Activated naive CD4-positive, alpha-beta T cell (primary cell): ENCODE measurements at places on chromosomes 16 and 17.
A peak's percentile ranks its signal among the peaks of the same experiment; 100 is the strongest.

DNA sequence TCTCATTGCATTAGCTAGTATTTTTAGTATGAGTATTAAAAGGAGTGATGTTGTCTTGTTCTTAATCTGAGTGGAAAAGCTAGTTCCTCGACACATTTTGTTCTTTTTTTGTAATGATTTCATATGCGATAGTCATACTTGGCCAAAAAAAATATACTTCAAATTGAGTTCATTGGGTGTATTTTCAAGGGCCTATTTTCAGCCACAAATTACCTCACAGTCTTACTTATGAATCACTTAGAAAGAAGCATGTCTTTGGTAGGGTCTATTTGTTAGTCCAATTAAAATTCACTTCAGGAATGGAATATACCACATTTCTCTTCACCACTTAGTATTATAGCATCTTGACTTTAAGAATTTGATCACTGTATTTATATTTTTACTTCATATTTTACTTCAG, 337.2 kb downstream of the CDH11 start:
- DNase-seq: no peak

DNA sequence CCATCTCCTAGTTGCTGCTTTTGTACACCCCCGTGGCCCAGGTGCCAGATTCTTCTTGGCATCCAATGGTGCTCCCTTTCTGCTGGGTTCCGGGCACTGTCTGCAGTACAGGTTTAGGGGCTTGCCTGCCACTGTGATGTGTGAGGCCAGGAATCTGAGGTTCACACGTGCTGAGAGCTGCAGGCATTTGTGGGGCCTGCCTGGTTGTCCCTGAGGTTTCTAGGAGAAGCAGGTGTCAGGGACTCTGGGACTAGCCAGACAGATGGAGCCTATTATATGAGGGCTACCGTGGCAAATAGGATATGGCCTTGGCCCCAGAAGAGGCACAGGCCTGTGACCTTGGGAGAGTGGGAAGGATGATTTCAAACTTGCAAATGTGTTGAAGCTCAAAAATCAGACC, 29.3 kb downstream of the NDEL1 start:
- no peak for DNase-seq

- DNase-seq: no peak
Observed at GRCh38 chr16:82580298-82580890, 46.4 kb upstream of the CDH13 start.

DNA sequence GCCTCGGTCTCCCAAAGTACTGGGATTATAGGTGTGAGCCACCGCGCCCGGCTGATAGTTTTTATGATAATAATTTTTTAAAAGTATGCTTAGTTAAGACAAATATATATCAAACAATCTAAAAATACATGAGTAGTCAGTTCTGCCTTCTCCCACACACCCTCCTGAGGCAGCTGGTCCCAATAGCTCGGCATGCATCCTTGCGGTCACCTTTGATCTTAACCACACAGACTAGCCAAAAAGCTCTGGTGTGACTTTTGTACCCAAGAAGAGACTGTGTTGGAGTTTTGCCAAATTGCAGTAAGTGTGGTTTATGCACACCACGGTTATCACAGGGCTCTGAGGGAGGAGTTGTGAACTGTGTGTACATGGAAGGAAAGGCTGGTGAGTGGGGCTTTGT, 25.6 kb downstream of the ATP6V0A1 start:
- no peak for DNase-seq

GRCh38 chr17:76239538-76240274, 587 bp downstream of the RNF157 start:
- no peak for DNase-seq

DNA sequence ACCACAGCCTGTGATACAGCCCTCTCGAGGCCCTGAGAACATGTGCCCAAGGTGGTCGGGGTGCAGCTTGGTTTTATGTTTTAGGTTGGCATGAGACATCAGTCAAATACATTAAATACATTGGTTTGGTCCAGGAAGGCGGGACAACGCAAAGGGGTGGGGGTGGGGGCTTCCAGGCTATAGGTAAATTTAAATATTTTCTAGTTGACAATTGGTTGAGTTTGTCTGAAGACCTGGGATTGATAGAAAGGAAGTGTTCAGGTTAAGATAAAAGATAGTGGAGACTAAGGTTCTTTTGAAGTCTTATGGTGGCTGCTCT, 1.2 kb upstream of the ZKSCAN2 start:
- DNase-seq: no peak

- DNase-seq: no peak
Observed at GRCh38 chr16:51524555-51525373, 373.7 kb upstream of the SALL1 start.

DNA sequence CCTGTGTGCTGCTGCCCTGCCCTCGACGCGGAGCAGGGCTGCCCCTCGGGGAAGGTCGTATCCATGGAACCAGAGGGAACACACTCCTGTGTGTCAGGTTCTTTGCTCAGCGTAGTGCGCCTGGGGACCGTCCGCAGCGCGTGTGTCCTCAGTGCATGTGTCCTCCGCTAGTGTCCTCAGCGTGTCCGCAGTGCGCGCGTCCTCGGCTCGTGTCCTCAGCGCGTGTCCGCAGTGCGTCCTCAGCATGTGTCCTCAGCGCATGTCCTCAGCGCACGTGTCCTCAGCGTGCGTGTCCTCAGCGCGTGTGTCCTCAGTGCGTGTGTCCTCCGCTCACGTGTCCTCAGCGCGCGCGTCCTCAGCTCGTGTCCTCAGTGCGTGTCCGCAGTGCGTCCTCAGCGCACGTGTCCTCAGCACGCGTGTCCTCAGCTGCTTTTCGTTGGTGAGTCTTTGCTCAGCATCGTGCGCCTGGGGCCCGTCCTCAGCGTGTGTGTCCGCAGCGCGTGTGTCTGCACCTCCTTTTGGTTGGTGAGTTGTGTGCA, 59.2 kb upstream of the ZNF750 start:
- DNase-seq: no peak

DNA sequence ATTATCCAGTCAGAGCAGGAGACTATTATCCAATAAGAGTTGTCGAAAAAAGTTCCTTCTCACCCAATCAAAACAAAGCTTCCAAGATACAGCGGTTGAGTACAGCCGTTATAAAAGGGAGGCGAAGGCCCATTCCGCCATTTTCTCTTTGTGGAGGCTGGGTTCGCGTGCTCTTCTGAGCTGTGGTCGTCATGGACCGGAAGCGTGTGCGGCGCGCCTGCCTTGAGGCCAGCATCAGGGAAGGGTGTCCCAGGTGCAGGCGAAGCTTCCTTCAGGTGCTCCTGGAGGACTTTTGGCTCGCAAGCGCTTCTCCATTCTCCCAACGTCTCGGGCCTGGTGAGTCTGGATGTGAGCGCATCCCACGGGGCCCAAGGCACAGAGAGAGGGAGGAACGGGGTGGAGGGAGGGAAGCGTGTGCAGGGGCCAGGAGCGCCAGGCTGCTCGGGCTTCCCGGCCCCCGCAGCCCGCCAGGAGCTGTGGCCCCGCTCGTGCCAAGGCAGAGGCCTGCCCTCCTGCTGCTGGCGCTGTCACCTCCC, 99.2 kb downstream of the GOSR1 start:
- no peak for DNase-seq

GRCh38 chr17:13939222-13939621, 130.1 kb upstream of the COX10 start:
- DNase-seq: no peak

DNA sequence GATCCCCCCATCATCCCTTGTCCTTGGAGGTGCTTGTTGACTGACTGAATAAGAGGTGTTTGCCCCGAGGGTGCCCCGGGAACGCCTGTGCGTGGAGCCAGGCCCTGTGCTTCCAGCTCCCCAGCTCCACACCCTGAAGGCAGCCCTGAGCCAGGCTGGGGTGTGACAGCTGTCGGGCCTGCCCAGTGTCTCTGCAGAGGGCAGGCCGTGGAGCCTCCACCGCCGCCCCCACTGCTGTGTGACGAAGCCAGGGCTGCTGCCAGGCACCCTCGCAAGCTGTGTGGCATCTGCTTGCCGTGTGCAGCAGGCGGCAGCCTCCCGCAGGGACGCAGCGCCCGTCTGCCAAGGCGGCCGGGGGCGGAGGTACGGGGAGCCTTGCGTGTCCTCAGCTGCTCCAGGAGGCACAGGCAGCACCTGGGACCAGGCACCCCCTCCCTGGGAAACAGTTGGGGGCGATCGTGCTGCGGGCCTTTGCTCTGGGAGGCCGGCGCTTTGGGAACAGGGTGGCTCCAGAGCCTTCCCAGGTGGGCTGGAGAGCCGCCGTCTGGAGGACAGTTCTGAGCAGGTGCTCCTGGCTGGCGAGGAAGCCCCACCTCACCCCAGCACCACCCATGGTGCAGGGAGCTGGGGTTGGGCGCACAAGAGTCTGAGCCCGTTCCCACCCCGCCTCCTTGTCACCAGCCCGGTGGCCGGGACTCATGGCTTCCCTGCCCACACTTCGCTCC, 26.6 kb downstream of the GSE1 start:
- no peak for DNase-seq

GRCh38 chr16:11273721-11274324, 394 bp upstream of the PRM3 start:
- no peak for DNase-seq

DNA sequence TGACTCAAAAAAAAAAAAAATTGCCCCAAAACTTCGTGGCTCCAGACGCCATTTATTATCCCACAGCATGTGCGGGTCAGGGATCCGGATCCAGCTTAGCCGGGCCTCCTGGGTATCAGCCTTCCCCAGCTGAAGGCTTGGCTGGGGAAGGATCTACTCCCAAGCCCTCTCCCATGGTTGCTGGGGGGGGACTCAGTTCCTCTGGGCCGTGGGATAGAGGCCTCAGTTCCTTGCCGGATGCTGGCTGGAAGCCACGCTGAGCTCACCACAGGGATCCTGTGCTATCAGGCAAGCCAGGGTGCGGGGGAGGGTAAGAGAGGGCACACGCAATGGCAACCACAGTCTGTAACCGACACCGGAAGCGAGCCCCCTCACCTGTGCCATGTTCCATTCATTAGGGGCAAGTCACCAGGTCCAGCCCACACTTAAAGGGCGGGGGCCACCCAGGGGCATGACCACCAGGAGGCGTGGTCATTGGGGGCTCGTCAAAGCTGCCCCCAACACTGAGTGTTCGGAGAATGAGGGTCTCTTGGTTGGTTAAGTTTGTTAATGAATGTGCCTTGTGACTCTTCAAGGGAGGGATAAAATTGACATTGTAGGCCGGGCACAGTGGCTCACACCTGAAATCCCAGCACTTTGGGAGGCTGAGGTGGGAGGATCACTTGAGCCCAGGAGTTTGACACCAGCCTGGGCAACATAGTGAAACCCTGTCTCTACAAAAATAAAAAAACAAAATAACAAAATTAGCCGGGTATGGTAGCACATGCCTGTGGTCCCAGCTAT, 210.0 kb upstream of the GSE1 start:
- DNase-seq: no peak

DNA sequence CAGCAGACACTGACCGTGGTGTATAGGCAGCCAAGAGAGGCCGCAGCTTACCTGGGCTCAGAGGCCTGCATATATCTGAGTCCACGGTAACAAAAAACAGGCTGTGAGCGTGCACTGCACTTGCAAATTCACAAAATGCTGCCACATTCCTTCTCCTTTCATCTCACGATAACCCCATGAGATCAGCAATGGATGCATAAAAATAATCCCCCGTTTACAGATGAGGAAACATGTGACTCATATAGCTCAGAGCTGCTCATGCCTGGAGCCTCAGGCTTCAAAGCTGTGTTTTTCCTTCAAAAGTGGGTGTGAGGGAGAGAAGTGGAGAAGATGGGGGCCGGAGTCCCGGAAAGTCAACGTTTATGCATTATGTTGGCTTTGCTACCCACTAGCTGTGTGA, 118.3 kb upstream of the FOXF1 start:
- no peak for DNase-seq

GRCh38 chr17:74814453-74814852, 38.3 kb upstream of the NAT9 start:
- no peak for DNase-seq

GRCh38 chr17:8124350-8125153, 646 bp upstream of the HES7 start:
- no peak for DNase-seq

GRCh38 chr17:55259684-55260111, 5.1 kb upstream of the HLF start:
- no peak for DNase-seq

DNA sequence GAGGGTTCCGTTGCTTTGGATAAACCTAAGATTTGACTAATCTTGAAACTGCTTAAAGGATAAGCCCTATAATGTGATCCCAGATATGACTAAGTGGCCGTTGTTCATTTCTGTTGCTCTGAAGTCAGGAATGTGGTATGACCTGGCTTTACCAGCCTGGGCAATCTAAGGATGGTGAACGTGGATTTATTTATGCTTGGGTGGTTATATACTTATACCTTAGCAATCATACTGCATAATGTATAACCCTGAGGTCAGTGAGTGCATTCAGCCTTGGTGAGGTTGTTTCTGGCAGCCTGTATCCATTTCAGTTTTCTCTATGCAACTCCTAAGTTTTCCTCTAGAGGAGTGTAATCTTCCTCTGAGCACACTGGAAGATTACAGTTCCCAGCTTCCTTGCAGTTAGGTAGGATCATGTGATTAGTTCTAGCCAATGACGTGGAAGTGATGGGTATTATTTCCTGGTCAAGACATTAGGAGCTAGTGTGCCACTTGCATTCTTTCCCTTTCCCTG, 41.9 kb downstream of the FTO start:
- no peak for DNase-seq

DNA sequence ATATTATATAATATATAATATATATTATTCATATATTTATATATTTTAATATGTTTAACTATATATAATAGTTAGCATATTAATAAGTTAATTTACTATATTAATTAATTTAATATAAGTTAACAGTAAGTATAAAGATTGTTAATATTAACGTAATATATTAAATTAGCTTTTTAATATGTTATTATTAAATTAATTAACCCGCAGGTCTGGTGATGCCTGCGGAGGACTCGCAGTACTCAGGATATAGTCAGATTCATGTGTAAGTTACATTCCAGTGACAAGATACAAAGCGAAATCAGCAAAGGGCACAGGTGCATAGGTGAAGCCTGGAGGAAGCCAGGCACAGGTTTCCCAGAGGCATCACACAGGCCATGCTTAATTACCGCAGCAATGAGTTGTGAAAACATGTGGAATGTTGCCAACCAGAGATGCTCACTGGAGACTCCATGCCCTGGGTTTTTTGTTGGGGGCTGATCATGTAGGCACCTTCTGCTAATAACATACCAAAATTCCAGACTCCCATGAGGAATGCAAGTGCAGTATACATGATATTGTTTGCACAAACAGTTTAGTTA, 130.4 kb upstream of the MPHOSPH6 start:
- no peak for DNase-seq

GRCh38 chr17:59311051-59311468, 20.4 kb upstream of the YPEL2 start:
- no peak for DNase-seq

DNA sequence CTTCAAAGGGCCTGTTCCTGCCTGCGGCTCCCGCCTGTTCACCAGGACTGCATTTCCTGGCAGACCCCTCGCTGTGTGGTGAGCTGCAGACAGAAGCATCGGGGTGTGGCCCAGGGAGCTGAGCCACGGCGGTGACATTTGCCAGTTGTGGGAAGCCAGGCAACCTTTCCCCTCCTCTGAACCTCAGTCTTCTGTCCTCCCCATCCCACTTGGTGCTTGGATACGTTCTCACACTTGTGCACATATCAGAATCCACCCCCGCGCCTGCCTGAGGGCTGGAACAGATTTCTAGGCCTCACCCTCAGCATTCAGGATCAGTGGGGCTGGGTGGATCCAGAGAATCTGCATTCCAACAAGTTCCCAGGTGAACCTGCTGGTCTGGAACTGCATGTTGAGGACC, 63.5 kb downstream of the CRISPLD2 start:
- no peak for DNase-seq

- peak; percentile 21 for DNase-seq
Observed at GRCh38 chr17:68437979-68438822, 19.1 kb downstream of the WIPI1 start.

GRCh38 chr16:3645108-3645503, 9.4 kb upstream of the DNASE1 start:
- DNase-seq: no peak
